ENCODE measurements at places on chromosomes 5 and 9.

DNA sequence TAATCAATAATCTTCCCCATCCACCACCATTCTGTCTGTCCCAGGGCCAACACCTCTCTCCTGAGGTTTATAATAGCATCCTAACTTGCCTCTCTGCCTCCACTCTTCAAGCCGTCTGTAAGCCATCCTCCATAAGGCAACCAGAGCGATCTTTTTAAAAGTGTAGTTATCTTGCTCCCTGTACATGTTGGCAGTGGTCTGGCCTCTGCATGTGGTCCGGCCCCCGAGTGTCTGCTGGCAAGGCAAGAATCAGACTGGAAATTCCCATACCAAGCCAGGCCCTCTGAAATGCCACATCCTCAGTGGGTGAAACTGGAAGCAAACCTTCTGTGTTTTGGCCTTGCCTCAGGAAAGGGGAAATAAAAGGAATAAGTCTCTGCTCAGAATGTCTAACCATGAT, 17.0 kb downstream of the TTLL11 start:
- no peak for DNase-seq
- no peaks in the 10 kb centered on the region for H3K4me1 ChIP-seq
- no peaks in the 10 kb centered on the region for H3K27me3 ChIP-seq
- no peak overlapping the region for H3K27ac ChIP-seq
- no peaks in the 10 kb centered on the region for H3K36me3 ChIP-seq

GRCh38 chr5:174323878-174324281, 278.4 kb downstream of the NSG2 start:
- no peak overlapping the region for H3K4me3 ChIP-seq
- peak; percentile 22 for DNase-seq
- no peaks in the 10 kb centered on the region for H3K4me1 ChIP-seq
- no peak overlapping the region for H3K27ac ChIP-seq

GRCh38 chr9:14383294-14383693, 69.4 kb upstream of the NFIB start:
- no peak overlapping the region for H3K27ac ChIP-seq
- H3K36me3 ChIP-seq = no peaks in the 10 kb centered on the region
- H3K27me3 ChIP-seq = no peaks in the 10 kb centered on the region
- no peak for DNase-seq
- H3K4me3 ChIP-seq = no peak overlapping the region

GRCh38 chr5:126680191-126680817, 79.6 kb downstream of the PHAX start:
- no peaks in the 10 kb centered on the region for H3K36me3 ChIP-seq
- DNase-seq = no peak
- H3K27ac ChIP-seq = no peak overlapping the region
- H3K4me3 ChIP-seq = no peak overlapping the region
- no peaks in the 10 kb centered on the region for H3K27me3 ChIP-seq
- H3K4me1 ChIP-seq = peaks cover 36% of the 10 kb centered on the region

- no peak for DNase-seq
- H3K27ac ChIP-seq = no peak overlapping the region
- H3K4me1 ChIP-seq = no peaks in the 10 kb centered on the region
- no peak overlapping the region for H3K4me3 ChIP-seq
- no peaks in the 10 kb centered on the region for H3K36me3 ChIP-seq
- no peaks in the 10 kb centered on the region for H3K27me3 ChIP-seq
These were observed 109.3 kb downstream of the CRB2 start for GRCh38 chr9:123465304-123465703.

DNA sequence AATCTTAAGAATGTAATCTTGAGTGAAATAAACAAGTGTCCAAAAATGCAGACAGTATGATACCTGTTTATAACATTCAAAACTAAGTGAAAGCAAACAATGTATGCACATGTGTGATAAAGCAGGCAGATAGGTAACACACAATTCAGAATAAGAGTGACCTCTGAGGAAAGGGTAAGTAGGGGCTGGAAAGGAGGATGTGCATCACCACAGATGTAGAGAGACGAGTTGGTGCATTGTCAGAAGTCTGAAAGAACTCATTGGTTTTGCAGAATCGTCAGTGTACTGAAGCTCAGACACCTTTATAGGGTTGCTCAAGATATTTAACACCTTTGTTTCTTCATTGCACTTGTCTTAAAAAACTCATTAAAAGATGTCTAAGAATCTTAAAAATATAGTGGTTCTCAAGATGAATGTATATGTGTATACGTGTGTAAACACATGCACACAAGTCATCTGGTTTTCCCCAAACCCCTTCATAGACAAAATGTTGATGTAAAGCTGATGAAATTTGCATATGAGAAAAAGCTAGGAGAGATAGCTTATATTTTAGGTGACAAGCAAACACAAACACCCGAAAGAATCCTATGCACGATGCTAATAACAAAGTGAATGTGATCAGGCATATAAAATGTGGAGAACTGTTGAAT, 197.6 kb upstream of the MEF2C start:
- no peaks in the 10 kb centered on the region for H3K36me3 ChIP-seq
- no peak overlapping the region for H3K27ac ChIP-seq
- DNase-seq = no peak
- no peaks in the 10 kb centered on the region for H3K4me1 ChIP-seq
- no peak overlapping the region for H3K4me3 ChIP-seq

All from activated CD8-positive, alpha-beta T cell treated with anti-CD3 and anti-CD28 coated beads, Interleukin-2, amount 10 ng/mL, durations not matched to agents 7 days and 5 days (primary cell).